ENCODE measurements at places on chromosomes 13 and 19.

DNA sequence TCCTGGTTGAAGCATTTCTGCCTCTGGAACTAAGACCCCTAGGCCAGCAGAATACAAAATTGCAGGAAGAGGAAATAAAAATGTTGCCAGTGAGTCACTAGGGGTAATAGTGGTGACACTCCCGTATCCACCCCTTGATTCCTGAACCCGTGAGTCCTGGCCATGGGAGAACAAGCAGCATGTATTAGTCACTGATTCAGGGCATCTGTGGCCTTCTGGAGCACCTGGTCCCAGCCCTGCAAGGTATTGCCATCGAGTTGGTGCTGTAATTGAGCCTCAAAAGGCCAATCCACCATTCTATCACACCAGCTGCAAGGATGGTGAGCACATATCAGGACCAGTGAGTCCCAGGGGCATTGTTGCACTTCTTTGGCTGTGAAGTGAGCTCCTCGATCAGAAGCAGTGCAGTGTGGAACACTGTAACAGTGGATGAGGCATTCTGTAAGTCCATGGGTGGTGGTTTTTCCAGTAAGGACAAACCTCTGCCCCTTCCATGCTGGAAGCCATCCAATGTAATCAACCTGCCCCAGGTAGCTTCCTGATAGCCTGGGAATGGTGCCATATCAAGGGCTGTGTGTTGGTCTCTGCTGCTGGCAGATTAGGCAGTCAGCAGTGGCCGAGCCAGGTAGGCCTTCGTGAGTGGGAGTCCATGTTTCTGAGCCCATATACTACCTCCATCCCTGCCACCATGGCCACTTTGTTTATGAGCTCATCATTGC is 39.6 kb downstream of the C1QTNF9 start:
- no peak for DNase-seq

GRCh38 chr13:110559986-110560385 is 1.5 kb downstream of the RAB20 start:
- no peak for DNase-seq

GRCh38 chr13:96090240-96091101 is 564 bp downstream of the HS6ST3 start:
- no peak for DNase-seq

DNA sequence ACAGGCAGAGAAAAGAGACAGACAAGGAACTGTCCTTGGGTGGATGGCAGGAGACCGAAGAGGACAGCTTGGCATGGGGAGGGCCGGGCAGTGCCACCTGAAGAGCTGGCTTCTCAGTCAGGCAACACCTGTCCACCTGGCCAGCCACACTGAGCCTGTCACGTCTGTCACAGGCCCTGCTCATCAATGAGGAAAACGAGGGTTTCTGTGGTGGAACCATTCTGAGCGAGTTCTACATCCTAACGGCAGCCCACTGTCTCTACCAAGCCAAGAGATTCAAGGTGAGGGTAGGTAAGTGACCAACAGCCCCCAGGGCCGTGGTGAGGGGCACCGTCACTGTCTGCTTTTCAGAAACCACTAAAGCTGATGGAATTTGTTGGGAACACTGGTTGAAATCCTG is 11.2 kb upstream of the PROZ start:
- DNase-seq, result no peak

DNA sequence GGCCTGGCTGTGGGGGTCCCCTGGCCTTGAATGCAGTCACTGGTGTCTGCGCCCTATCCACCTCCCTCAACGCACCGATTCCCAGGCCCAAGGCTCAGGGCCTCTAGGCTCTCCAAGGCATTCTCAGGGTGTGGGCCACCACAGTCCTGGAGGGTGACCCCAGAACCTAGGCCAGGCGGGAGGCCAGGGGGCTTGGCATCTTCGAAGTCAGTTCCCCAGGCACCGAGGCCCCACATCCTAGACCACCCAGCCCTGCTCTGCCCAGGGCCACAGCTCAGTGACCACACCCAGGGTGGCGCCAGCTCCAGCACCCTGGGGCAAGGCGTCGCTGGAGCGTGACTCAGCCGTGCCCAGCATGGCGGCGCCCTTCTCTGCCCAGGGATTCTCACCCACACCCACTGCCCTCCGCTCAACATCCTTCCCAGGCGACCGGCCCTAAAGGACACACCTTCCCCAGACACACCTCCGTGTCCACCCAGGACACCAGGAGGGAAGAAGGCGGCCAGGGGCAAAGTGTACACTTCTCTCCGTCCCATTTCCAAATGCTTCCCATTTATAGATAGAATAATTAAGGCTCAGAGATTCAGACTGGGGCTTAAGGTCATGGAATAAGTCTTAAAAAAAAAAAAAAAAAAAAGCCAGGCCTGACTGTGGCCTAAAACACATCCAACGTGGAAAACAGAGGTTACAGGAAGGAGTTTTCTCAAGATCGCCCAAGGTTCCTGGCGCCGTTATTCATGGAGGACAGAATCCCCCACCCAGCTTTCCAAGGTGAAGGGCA is 36.4 kb upstream of the NANOS3 start:
- DNase-seq, result no peak

DNA sequence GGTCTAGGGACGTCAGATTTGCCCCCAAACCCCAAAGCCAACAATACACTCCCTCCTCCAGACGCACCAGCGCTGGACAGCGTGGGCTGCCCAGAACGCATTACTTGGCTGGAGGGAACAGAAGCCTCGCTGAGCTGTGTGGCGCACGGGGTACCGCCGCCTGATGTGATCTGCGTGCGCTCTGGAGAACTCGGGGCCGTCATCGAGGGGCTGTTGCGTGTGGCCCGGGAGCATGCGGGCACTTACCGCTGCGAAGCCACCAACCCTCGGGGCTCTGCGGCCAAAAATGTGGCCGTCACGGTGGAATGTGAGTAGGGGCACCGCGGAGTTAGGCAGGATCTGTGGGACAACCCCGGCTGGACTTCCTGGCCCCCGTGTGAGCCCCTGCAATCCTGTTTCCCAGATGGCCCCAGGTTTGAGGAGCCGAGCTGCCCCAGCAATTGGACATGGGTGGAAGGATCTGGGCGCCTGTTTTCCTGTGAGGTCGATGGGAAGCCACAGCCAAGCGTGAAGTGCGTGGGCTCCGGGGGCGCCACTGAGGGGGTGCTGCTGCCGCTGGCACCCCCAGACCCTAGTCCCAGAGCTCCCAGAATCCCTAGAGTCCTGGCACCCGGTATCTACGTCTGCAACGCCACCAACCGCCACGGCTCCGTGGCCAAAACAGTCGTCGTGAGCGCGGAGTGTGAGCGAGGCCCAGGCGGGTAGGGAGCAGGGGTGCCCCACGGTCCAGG is 4.0 kb downstream of the ICAM5 start:
- no peak for DNase-seq

DNA sequence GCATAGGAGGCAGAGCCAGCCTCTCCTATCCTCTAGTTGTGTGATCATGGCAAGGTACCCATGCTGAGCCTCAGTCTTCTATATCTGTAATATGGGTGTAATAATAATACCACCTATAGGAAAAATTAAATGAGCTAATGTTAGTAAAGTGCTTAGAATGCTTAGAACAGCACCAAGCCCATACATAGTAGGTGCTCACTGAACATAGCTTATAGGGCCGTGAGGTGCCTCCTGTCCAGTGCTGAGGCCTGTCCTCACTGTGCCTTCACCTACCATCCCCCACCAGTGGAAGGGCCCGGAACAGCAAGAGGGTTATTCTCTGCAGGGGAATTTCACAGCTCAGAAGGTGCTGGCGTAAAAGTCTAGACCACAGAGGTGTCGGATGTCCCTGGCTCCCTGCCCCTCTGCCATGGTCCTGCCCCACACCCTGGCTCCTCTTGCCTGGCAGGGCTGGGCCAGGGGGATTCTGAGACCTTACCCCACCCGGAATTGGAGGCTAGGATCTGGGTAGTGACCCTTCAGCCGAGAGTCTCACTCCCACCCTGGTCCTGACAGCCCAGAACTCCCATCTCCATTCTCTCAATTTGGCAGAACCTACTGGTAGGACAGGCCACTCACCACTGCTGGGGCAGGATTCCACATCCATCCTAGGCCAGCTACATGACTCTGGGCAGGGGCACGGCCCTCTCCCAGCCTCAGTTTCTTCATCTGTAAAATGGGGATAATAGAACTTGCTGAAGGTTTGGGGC is 2.2 kb upstream of the SCN1B start:
- DNase-seq, result no peak

- peak; percentile 100 for DNase-seq
Measured at GRCh38 chr13:110715395-110716246, 2.1 kb downstream of the ING1 start.

DNA sequence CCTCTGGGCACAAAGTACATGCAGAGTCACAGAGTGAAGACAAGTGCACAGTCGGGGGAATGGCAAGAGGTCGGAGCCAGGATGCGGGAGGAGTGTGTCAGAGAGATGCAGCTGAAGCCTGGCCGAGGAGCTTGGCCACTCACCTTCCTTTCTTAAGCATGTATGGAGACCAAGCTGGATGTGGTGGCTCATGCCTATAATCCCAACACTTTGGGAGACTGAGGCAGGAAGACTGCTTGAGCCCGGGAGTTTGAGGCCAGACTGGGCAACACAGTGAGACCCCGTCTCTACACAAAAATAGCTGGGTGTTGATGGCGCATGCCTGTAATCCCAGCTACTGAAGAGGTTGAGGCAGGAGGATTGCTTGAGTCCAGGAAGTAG is 67.0 kb downstream of the LATS2 start:
- DNase-seq, result no peak

Data from fibroblast of skin of left biceps (primary cell).